B cell (primary cell): ENCODE measurements at places on chromosomes 3 and 15. TPM values are rescaled to one million over a fixed set of nuclear protein-coding genes. Genes with fewer than 3 reads are reported as not detected.

MCF2L2 gene
- 1.5 and 1.6 TPM in 2 replicates for total RNA-seq

TGM4 gene
- not detected in 2 replicates for total RNA-seq

INO80 gene
- 55.7 and 57.8 TPM in 2 replicates for total RNA-seq

FEZF2 gene
- total RNA-seq: not detected in 2 replicates

LDHAL6B gene
- total RNA-seq: not detected in 2 replicates

TIMP4 gene
- total RNA-seq: not detected in 2 replicates

NMNAT3 gene
- 2.7 and 3.3 TPM in 2 replicates for total RNA-seq

LRRC28 gene
- total RNA-seq: 31.8 and 38.9 TPM in 2 replicates

ALDH1A3 gene
- not detected in 2 replicates for total RNA-seq

TNNC1 gene
- total RNA-seq: 1.1 TPM in 1 of 2 replicates, not detected in the other

DGKG gene
- total RNA-seq: 10.9 and 11.6 TPM in 2 replicates

ANKUB1 gene
- total RNA-seq: not detected in 2 replicates

GUCA1C gene
- not detected in 2 replicates for total RNA-seq

GRCh38 chr3:140204271-140204984, 269.4 kb downstream of the CLSTN2 start:
- H3K4me1 ChIP-seq: no peaks in the 10 kb centered on the region
- no peak overlapping the region for H3K27ac ChIP-seq
- no peak for DNase-seq
- H3K4me3 ChIP-seq: no peak overlapping the region

GRCh38 chr3:42037318-42037945, 53.7 kb upstream of the TRAK1 start:
- H3K36me3 ChIP-seq: peaks cover 27% of the 10 kb centered on the region
- H3K4me1 ChIP-seq: peaks cover 59% of the 10 kb centered on the region
- H3K27ac ChIP-seq: peak overlapping the region; percentile 18
- H3K4me3 ChIP-seq: no peak overlapping the region
- no peaks in the 10 kb centered on the region for H3K27me3 ChIP-seq

DNA sequence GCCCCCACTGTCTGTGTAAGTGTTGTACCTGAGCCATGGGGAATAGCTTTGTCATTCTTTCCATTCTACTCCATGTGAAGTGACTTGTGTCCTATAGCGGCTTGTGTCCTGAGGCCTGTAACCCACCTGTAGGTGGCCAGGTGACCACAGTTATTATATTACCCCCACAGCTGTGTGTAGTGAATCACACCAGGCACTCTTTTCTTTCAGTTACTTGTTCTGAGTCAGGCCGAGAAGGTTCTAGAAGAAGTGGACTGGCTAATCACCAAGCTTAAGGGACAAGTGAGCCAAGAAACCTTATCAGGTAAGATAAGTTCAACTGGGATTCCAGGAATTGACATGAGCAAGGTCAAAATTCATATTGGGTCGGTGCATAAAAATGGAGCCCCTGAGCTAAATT, 29.2 kb downstream of the POLG start:
- no peak overlapping the region for H3K27ac ChIP-seq
- H3K4me3 ChIP-seq: no peak overlapping the region
- H3K27me3 ChIP-seq: no peaks in the 10 kb centered on the region

- H3K27me3 ChIP-seq: no peaks in the 10 kb centered on the region
- H3K27ac ChIP-seq: no peak overlapping the region
- H3K4me3 ChIP-seq: no peak overlapping the region
- no peaks in the 10 kb centered on the region for H3K36me3 ChIP-seq
- no peaks in the 10 kb centered on the region for H3K4me1 ChIP-seq
- DNase-seq: no peak
Measured at GRCh38 chr3:127216415-127217261, 23.7 kb downstream of the PRR23E start.

GRCh38 chr15:75694241-75695182, 18.1 kb downstream of the CSPG4 start:
- H3K4me1 ChIP-seq: peaks cover 47% of the 10 kb centered on the region
- H3K4me3 ChIP-seq: no peak overlapping the region
- no peaks in the 10 kb centered on the region for H3K36me3 ChIP-seq
- H3K27ac ChIP-seq: peak overlapping the region; percentile 53
- peak; percentile 59 for DNase-seq
- H3K27me3 ChIP-seq: no peaks in the 10 kb centered on the region

GRCh38 chr3:111418391-111418790, 123.6 kb upstream of the CD96 start:
- peak; percentile 52 for DNase-seq
- no peaks in the 10 kb centered on the region for H3K36me3 ChIP-seq
- H3K27ac ChIP-seq: no peak overlapping the region
- H3K4me1 ChIP-seq: peaks cover 8% of the 10 kb centered on the region
- H3K4me3 ChIP-seq: no peak overlapping the region

GRCh38 chr15:78987556-78988360, 42.9 kb upstream of the CTSH start:
- no peak overlapping the region for H3K4me3 ChIP-seq
- no peaks in the 10 kb centered on the region for H3K27me3 ChIP-seq
- peaks cover 5% of the 10 kb centered on the region for H3K4me1 ChIP-seq

DNA sequence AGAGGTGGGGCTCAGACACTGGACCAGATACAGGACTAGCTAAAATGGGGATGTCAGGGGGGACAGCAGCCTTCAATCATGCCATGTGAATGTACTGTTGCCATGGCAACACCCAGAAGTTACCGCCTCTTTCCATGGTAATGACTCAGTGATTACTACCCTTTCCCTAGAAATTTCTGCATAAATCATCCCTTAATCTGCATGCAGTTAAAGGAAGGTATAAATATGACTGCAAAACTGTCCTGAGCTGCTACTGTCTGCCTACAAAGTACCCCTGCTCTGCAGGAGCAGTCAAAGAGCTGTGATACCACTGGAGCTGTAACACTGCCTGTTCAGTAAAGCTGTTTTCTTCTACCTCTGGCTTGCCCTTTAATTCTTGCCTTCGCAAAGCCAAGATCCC, 168.2 kb downstream of the PEAK1 start:
- no peak overlapping the region for H3K27ac ChIP-seq

DNA sequence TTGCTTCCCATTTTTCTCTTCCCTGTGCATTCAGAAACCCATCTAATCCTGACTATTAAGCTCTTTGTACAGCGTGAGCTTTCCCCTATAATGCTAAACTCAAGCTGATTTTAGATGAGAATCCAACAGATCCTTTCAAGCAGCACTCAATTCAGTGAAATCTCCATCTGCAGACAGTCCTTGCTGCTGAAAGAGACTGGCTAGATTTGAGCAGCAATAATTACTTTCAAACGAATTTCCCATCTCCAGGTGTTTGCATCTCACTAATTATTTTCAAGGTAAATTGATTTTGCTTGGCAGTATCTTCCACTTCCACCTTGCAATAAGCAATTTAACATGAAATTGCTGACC, 49.5 kb upstream of the SLC7A14 start:
- DNase-seq: no peak
- no peaks in the 10 kb centered on the region for H3K36me3 ChIP-seq
- H3K4me3 ChIP-seq: no peak overlapping the region
- H3K27me3 ChIP-seq: peaks cover 9% of the 10 kb centered on the region
- H3K4me1 ChIP-seq: peaks cover 4% of the 10 kb centered on the region
- no peak overlapping the region for H3K27ac ChIP-seq

DNA sequence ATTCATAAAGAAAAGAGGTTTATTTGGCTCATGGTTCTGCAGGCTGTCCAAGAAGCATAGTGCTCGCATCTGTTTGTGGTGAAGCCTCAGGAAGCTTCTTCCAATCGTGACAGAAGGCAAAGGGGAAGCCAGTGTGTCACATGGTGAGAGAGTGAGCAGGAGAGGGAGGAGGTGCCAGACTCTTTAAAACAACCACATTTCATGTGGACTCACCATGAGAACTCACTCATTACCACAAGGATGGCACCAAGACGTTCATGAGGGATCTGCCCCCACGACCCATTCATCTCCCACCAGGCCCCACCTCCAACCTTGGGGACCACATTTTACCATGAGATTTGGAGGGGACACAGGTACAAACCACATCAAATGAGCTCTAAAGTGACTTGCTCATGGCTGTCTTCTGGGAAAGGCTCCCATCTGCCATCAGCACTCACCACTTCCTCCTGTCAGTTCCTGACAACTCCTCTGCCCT, 327.3 kb upstream of the TLE3 start:
- H3K4me1 ChIP-seq: peaks cover 11% of the 10 kb centered on the region
- no peak overlapping the region for H3K4me3 ChIP-seq
- H3K27ac ChIP-seq: no peak overlapping the region
- H3K36me3 ChIP-seq: no peaks in the 10 kb centered on the region

GRCh38 chr3:109702252-109702651, 364.9 kb upstream of the DPPA4 start:
- no peaks in the 10 kb centered on the region for H3K4me1 ChIP-seq
- no peak overlapping the region for H3K27ac ChIP-seq
- no peaks in the 10 kb centered on the region for H3K27me3 ChIP-seq
- no peak overlapping the region for H3K4me3 ChIP-seq
- H3K36me3 ChIP-seq: no peaks in the 10 kb centered on the region

DNA sequence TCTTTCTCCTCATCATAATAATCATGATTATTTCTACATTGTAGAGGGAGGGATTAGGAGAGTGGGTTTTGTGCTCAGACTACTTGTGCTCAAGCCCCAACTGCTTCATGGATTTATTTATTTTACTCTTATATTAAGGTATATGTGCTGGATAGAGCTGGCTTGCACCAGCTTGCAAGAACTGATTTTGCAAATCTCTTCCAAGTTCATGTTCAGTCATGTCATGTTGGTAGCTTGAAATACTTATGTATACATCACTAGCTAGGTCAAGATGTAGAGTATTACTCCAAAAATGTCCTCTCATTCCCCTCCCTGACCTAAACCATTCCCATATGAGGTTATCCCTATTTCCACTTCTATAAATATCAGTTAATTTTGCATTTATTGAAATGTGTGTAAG, 293.9 kb upstream of the RBMS3 start:
- H3K27me3 ChIP-seq: no peaks in the 10 kb centered on the region
- H3K27ac ChIP-seq: no peak overlapping the region
- no peak overlapping the region for H3K4me3 ChIP-seq
- no peak for DNase-seq
- H3K4me1 ChIP-seq: peaks cover 6% of the 10 kb centered on the region
- H3K36me3 ChIP-seq: no peaks in the 10 kb centered on the region

DNA sequence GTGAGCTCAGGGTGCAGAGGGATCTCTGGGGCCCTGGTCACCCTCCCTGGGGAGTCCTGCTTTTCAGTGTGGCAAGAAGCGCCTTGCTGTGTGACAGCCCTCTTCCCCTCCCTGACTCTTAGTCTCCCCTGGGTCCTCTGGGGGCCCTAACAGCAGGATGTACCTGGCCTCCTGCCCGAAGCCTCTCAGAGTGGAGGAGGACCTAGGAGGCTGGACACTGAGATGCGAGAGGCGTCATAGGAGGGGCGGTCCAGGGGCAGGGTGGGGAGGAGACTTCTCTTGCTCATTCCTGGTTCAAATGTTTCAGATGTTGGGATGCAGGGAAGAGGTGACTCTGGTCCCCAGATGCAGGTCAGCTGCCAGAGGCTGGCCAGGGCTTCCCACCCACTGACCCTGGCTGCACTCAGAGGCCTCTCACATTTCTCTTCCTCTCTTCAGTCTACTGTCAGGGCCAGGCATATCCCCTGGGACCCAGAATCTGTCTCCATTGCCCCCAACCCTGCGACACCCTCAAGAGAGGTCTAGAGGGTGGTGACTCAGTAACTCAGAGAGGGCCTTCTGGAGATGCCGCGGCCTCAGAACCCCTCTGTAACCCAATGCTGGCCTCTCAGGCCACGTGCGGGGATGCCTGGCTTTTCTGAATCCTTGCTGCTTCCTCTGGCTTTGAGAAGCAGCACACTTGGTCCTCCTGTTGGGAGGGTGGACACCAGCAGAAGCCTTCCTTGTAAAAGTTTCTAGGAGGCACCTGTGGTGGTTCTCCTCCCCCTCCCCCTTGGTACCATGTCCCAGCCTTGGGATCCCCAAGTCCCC, 25.9 kb downstream of the SNX33 start:
- H3K4me1 ChIP-seq: no peaks in the 10 kb centered on the region
- no peak for DNase-seq
- no peak overlapping the region for H3K4me3 ChIP-seq
- no peak overlapping the region for H3K27ac ChIP-seq

DNA sequence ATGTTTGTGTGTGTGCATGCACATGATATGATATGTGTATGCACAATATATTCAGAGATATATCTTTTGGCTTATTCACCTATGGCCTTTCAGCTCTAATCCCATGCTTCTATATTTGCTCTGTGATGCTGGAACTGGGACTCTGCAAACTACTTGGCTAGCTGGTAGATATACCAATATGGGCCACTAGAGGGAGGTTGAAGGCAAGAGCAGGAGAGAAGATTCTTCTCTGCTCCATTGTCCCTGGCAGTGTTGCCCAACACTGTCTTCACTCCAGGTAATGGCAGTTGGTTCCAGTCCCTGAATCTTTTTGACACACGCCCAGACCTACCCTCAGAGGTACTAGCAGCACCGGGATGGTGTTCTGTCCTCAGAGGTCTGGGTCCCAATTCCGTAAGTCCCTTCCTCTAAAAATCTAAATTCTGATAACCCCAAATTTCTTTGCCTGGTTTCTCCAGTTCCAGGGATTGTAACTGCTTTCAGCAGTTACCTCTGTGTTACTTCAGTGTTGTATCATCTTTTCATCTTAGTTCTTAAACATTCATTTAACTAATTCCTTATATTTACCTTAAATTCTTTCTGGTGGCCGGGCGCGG, 44.7 kb downstream of the GTPBP8 start:
- H3K36me3 ChIP-seq: no peaks in the 10 kb centered on the region
- peak; percentile 66 for DNase-seq
- H3K4me3 ChIP-seq: no peak overlapping the region
- no peak overlapping the region for H3K27ac ChIP-seq

- no peaks in the 10 kb centered on the region for H3K27me3 ChIP-seq
- no peaks in the 10 kb centered on the region for H3K4me1 ChIP-seq
- H3K36me3 ChIP-seq: no peaks in the 10 kb centered on the region
- no peak for DNase-seq
Measured at GRCh38 chr3:175836617-175837016, 977.5 kb downstream of the NAALADL2 start.

DNA sequence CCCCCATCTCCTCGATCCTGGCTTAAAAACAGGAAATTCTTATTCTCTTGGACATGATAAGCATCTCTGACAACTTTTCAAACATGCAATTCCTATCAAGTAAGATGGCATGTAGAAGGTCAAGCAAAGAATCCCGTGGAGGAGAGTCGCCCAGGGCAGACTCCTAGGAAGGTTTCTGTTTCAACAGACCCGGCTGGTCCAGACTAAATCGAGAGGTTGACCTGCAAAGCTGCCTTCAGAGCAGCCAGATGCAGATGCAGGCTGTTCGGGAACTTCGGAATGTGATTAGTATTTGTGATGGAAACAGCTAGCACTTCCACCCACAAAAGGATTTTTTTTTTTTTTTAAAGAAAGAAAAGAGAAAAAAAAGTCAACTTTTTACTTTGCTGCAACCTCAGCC, 216.8 kb downstream of the NR1D2 start:
- H3K27ac ChIP-seq: no peak overlapping the region
- H3K4me1 ChIP-seq: no peaks in the 10 kb centered on the region
- no peak for DNase-seq
- H3K27me3 ChIP-seq: no peaks in the 10 kb centered on the region
- no peak overlapping the region for H3K4me3 ChIP-seq

DNA sequence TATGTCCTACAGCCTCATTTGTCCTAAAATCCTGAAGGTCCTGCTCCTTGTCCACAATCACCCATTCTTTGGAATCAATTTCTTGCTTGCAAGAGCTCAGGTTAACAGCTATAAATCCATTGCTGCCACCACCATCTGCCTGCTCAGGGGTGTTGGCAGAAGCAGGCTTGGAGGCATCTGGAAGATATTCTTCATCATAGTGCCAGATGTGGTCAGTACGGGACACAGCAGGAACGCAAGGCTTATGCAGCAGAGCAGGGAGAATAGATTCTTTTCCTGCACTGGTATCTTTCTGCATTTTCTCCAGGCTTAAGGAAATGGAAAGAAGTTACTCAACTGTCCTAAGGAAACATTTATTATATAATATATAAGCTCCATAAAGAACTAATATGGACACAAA, 38.5 kb upstream of the CDAN1 start:
- no peaks in the 10 kb centered on the region for H3K4me1 ChIP-seq
- H3K4me3 ChIP-seq: no peak overlapping the region
- no peaks in the 10 kb centered on the region for H3K27me3 ChIP-seq
- peaks cover 13% of the 10 kb centered on the region for H3K36me3 ChIP-seq
- DNase-seq: no peak
